ENCODE measurements at places on chromosomes 16 and 17. TPM values are rescaled to one million over a fixed set of nuclear protein-coding genes. Genes with fewer than 3 reads are reported as not detected.

DNA sequence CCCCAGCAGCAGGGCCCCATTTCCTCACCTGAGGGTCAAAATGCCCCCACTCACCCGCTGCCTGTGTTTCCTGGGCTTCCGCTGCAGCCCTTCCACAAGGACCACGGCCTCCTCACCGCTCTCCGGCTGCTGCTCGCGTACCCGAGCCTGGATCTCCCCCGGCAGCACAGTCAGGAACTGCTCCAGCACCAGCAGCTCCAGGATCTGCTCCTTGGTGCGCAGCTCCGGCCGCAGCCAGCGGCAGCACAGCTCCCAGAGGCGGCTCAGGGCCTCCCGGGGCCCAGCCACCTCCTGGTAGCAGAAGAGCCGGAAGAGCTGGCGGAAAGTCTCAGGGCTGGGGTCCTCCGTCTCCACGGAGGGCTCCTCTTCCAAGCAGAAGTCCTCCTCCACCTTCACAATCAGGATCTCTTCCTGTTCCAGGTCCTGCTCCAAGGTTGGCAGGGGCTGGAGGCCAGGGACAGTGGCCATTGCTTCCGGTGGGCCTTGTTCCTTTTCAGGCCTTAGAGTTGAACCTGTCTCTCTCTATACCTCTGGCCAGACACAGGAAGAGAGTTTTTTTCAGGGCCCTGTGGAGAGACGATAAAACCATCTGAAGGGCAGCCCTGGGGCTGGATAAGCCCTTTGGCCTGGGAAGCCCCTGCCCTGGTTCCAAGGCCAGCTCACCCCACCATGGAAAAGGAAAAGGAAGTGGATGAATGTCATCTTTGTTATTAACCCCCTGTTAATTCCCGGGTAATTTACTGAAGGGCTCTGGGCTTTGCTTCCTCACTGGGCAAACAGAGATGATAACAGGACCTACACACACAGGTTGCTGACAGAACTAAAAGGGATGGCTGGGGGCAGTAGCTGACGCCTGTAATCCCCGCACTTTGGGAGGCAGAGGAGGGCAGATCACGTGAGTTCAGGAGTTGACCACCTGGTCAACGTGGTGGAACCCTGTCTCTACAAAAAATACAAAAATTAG, 1.2 kb downstream of the ZNF500 start:
- H3K27ac ChIP-seq = no peak overlapping the region
- peak overlapping the region; percentile 99 for H3K4me3 ChIP-seq
- H3K36me3 ChIP-seq = peaks cover 6% of the 10 kb centered on the region
- H3K27me3 ChIP-seq = no peaks in the 10 kb centered on the region
- no peaks in the 10 kb centered on the region for H3K4me1 ChIP-seq

DNA sequence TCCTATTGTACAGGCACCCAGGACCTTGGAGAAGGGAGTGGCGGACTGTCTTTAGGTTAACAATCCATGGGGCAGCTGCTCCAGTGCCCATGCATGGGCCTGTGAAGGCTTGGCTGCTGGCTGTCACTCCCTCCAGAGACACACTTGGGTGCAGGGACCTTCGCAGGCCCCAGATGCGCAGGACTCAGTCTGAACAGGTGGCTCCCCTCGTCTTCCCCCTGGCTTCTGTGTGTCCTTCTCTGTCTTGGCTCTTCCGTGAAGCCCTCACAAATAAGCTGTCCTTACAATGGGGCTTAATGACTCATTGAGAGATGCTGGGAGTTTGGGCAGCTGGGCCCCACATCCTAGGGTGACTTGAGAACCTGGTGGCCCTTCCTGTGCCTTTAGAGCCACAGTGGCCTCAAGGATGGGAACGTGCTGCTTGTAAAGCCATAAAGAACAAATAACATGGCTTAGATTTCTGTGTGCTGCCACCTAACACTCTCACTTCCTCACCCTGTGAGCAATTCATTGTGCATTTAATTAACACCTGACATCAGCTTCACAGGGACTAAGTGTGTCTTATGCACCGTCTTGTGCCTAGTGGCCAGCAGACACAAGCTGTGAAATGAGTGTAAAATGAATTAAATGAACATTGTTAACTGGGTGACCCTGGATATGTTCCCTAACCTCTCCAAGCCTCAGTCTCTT, 340.7 kb downstream of the SNX29 start:
- no peaks in the 10 kb centered on the region for H3K36me3 ChIP-seq
- H3K27ac ChIP-seq = no peak overlapping the region
- no peak for DNase-seq
- H3K4me1 ChIP-seq = peaks cover 6% of the 10 kb centered on the region
- H3K4me3 ChIP-seq = no peak overlapping the region

DNA sequence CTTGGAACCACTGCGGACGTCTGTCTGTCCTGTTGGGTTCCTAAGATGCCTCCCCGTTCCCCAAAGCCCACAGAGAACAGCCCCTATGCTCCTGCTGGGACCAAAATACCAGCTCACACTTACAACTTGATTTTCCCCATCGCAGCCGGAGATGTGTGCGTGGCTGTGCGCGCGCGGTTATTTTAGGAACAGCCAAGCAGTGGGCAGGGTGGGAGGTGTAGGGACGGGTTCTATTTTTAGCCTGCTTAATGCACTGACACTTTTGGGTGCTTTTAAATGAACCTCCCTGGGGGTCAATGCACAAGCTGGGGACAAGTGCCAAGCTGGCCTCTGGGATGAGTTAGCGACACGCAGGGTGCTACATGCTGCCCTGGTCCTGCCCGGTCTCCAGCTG, 74.1 kb downstream of the KLHDC4 start:
- peaks cover 4% of the 10 kb centered on the region for H3K36me3 ChIP-seq
- H3K27me3 ChIP-seq = no peaks in the 10 kb centered on the region
- H3K27ac ChIP-seq = no peak overlapping the region
- no peak overlapping the region for H3K4me3 ChIP-seq
- no peak for DNase-seq

DNA sequence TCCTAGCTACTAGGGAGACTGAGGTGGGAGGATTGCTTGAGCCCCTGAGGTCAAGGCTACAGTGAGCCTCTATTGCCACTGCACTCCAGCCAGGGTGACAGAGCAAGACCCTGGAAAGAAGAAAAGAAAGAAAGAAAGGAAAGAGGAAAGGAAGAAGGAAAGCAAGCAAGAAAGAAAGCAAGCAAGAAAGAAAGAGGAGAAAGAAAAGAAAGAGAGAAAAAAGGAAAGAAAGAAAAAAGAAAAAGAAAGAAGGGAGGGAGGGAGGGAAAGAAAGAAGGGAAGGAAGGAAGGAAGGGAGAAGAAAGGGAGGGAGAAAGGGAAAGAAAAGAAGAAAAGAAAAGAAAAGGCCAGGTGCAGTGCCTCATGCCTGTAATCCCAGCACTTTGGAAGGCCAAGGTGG, 9.0 kb downstream of the ACTG1 start:
- H3K36me3 ChIP-seq = 0 out of 2 replicates have a peak, but pooled peaks cover under 1% of the 10 kb centered on the region
- H3K4me3 ChIP-seq = no peak overlapping the region
- H3K27ac ChIP-seq = no peak overlapping the region
- DNase-seq = no peak
- H3K27me3 ChIP-seq = no peaks in the 10 kb centered on the region

GRCh38 chr17:10640475-10640874, 16.6 kb downstream of the MYH3 start:
- H3K4me1 ChIP-seq = no peaks in the 10 kb centered on the region
- H3K4me3 ChIP-seq = no peak overlapping the region
- H3K27me3 ChIP-seq = no peaks in the 10 kb centered on the region
- H3K36me3 ChIP-seq = no peaks in the 10 kb centered on the region

DNA sequence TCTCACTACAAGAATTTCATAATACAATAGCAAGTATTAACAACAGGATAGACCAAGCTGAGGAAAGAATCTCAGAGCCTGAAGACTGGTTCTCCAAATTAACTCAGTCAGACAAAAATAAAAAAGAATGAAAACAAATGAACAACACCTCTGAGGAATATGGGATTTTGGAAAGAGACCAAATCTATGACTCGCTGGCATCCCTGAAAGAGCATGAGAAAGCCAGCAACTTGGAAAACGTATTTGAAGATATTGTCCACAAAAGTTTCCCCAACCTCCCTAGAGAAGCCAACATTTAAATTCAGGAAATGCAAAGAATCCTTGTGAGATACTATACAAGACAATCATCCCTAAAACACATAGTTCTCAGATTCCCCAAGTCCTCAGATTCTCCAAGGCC, 20.9 kb downstream of the NLRP1 start:
- no peaks in the 10 kb centered on the region for H3K4me1 ChIP-seq
- no peak overlapping the region for H3K4me3 ChIP-seq
- no peak overlapping the region for H3K27ac ChIP-seq
- no peak for DNase-seq
- H3K27me3 ChIP-seq = no peaks in the 10 kb centered on the region

DNA sequence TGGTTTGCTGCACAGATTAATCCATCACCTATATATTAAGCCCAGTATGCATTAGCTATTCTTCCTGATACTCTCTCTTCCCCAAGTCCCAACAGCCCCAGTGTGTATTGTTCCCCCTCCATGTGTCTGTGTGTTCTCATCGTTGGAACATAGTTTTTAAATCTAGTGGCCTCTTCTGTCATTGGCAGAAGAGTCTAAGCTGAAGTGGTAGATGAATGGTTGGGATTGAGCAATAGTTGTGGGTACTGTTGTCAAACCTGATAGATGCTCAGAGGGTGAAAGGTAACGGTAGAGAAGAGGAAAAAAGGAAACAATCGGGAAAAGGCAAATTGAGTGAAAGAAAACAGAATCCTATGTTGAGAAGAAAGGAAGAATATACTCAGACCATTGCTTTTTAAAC, 29.9 kb downstream of the MAP3K3 start:
- 0 out of 2 replicates have a peak, but pooled peaks cover 3% of the 10 kb centered on the region for H3K4me1 ChIP-seq
- H3K36me3 ChIP-seq = peaks cover 5% of the 10 kb centered on the region
- no peaks in the 10 kb centered on the region for H3K27me3 ChIP-seq
- H3K27ac ChIP-seq = no peak overlapping the region
- no peak overlapping the region for H3K4me3 ChIP-seq

DNA sequence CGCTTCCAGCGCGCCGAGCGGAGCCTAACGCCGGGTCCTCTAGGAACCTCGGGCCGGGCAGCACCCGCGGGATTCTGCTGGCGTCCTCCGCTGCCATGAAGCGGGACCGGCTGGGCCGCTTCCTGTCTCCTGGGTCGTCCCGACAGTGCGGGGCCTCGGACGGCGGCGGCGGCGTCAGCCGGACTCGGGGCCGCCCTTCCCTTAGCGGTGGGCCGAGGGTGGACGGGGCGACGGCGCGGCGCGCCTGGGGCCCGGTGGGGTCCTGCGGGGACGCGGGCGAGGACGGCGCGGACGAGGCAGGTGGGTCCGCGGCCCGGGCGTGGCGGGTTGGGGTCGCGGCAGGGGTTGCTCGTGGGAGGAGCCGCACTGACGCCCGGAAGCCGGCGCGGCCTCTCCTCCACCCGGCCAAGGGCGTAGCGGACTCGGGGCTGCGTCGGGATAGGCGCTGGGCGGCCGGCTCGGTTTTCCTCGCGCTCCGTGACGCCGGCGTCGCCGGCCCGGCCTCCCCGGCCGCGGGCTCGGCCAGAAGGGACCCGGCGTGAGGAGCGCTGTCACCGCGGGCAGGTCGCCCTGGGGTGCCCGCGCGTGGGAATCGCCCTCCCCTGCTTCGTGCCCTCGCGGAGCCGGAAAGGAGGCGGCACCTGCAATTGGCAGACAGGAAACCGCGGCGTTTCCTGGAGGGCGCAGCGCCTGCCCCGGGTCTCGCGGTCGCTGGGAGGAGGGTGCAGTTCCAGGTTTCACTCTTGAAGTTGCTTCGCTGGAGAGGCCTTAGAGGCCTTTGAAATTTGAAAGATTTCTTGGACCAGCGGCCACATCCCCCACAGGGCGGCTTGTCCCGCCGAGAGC, 432 bp downstream of the ZNF276 start:
- no peaks in the 10 kb centered on the region for H3K36me3 ChIP-seq
- H3K4me3 ChIP-seq = peak overlapping the region; percentile 71
- no peak for DNase-seq
- no peak overlapping the region for H3K27ac ChIP-seq

- no peak overlapping the region for H3K27ac ChIP-seq
- peak; percentile 88 for DNase-seq
- no peaks in the 10 kb centered on the region for H3K36me3 ChIP-seq
- peak overlapping the region; percentile 67 for H3K4me3 ChIP-seq
Observed at GRCh38 chr16:66924527-66925321, 611 bp downstream of the RRAD start.

DNA sequence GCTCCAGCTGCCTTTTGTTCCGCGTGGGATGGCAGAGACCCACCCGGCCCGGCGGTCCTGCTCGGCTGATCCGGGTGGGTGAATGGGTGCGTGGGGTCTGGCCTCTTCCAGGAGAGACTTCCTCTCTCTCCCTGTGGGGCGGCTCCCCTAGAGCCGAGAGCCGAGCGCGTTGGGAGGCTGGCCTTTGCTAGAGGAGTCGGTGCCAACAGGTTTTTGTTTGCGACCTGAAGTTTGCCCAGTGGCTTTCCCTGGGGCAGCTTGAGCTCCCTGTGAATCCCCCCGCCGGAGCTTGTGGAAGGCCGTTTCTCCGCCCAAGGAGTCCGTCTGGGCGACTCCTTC, 970 bp downstream of the EPN2 start:
- H3K36me3 ChIP-seq = no peaks in the 10 kb centered on the region
- no peaks in the 10 kb centered on the region for H3K27me3 ChIP-seq
- peaks cover 8% of the 10 kb centered on the region for H3K4me1 ChIP-seq
- peak overlapping the region; percentile 97 for H3K4me3 ChIP-seq
- DNase-seq = no peak

- H3K27me3 ChIP-seq = no peaks in the 10 kb centered on the region
- H3K4me3 ChIP-seq = no peak overlapping the region
- H3K36me3 ChIP-seq = peaks cover 98% of the 10 kb centered on the region
- no peak overlapping the region for H3K27ac ChIP-seq
- H3K4me1 ChIP-seq = no peaks in the 10 kb centered on the region
Observed at GRCh38 chr17:8479431-8479947, 43.8 kb downstream of the NDEL1 start.

GRCh38 chr17:1000597-1001461, 3.9 kb downstream of the TIMM22 start:
- no peak overlapping the region for H3K4me3 ChIP-seq
- H3K36me3 ChIP-seq = peaks cover 14% of the 10 kb centered on the region
- H3K27ac ChIP-seq = no peak overlapping the region

DNA sequence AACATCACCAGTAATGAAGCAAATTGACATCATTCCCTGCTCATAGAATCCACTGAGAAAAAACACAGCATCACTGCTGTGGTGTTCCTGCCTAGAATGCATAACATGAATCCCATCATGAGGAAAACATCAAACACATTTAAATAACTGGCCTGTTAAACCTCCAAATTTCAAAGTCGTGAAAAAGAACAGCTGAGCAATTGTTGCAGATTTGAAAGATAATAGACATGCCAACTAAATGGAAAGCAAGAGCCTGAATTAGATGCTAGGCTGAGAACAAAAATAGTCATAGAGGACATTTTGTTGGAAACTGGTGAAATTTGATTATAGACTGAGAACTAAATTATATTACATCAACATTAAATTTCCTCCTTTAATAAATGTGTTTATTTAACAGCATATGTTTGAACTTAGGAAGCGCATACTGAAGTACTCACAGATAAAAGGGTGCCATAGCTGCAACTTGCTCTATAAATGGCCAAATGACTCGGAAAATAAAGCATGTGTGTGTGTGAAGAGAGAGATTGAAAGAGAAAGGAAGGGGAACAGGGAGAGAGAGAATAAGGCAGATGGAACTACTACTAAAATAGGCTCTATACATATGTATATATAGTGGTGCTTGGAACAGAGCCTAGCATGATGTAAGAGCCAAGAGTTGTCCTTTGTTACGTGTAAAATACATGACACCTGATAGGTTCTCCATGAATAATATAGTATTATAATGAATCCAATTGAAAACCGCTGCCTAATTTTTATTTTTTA, 305.0 kb upstream of the MON1B start:
- no peaks in the 10 kb centered on the region for H3K27me3 ChIP-seq
- H3K4me3 ChIP-seq = no peak overlapping the region
- H3K4me1 ChIP-seq = peaks cover 3% of the 10 kb centered on the region
- no peak for DNase-seq
- no peak overlapping the region for H3K27ac ChIP-seq

Gene ORC6
- total RNA-seq = 67.4 TPM

Gene TUBB3
- 275 TPM for total RNA-seq

Gene KCTD19
- total RNA-seq = 0.06 TPM

Gene CCR7
- 0.17 TPM for total RNA-seq

Gene ENPP7
- not detected for total RNA-seq

Gene SULT1A2
- 0.35 TPM for total RNA-seq

Data from H1 (cell line).